ENCODE measurements at places on chromosomes 2 and 18.

DNA sequence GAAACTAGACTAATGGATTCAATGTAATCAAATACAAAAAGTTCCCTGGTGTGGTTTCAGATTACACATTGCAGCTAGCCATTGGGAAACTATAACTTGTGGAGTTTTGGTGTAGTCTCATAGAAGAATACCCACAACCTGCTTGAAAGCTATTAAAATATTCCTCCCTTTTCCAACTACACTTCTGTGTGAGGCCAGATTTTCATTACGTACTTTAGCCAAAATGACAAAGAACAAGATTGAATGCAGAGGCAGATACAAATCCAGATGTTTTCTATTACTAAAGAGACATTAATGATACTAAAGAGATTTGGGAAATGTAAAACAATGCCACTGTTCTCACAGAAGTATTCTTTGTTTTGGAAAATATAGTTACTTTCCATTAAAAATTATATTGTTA lies 128.7 kb upstream of the SLC35G4 start:
- no peak for DNase-seq

DNA sequence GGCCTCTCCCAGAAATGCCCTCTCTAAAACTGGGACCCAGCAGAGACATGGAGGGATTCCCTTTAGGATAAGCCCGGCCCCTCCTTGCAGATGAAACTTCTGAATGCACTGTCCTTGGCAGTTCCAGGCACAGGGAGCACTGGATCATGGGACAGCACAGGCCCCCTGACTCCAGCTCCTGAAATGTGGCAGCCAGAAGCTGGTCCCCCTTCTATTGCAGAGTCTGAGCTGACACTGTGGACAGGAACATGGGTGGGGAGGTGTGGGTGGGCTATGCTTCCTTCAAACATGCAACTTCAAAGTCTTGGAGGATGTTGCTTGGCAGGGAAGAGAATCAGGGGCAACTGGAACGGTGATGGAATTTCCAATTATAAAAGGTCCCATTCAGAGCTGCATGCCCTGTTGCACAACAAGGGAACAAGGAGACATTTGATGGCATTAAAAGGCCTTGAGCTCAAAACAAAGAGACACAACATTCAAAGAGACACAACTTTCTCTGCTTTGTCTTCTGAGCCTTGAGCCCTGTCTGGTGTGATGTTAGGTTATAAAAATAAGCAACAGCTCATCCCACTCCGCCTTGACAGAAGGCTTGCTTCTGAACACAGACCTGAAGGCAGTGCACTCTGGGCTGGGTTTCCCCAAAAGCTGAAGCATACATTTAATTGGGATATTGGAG lies 239.0 kb downstream of the OSR1 start:
- no peak for DNase-seq

GRCh38 chr2:217517402-217517801 lies 485.4 kb downstream of the TNS1 start:
- DNase-seq, result no peak

DNA sequence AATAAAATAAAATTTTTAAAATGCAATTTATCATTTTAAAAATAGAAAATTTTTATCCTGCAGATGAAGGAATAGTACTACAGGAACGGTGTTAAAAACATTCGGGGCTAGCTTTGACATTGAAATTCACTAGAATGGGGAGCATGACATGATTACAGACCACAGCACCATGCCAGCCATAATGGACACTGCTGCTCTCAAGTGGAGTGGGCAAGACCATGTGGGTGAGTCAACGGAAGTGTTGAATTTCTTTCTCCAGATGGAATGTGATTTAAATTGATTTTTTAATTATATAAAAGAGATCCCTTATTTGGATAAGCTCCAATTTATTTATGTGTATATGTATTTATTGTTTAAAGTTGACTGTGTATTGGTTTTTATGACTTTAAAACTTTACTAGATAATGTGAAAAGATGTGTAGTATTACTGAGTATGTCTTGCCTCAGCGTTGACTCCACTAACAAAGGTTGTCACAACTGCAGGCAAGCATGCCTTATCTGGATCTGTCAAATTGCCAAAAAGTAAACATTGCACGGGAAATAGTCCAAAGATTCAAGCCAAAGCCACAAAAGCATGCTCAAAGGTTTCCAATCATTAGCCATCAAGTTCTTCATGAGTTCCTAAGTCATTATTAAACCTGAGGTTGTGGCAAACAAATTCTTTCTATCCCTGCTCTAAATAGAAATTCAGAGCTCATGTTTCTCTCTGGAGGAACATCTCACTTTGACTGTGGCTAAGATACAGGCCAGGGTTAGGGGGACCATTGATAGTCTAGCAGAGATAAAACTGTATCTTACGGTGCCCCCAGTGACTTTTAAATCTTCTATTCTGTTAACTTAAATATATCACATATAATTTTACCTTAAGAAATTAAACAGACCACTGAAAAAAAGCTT lies 536.9 kb downstream of the TMX3 start:
- no peak for DNase-seq

DNA sequence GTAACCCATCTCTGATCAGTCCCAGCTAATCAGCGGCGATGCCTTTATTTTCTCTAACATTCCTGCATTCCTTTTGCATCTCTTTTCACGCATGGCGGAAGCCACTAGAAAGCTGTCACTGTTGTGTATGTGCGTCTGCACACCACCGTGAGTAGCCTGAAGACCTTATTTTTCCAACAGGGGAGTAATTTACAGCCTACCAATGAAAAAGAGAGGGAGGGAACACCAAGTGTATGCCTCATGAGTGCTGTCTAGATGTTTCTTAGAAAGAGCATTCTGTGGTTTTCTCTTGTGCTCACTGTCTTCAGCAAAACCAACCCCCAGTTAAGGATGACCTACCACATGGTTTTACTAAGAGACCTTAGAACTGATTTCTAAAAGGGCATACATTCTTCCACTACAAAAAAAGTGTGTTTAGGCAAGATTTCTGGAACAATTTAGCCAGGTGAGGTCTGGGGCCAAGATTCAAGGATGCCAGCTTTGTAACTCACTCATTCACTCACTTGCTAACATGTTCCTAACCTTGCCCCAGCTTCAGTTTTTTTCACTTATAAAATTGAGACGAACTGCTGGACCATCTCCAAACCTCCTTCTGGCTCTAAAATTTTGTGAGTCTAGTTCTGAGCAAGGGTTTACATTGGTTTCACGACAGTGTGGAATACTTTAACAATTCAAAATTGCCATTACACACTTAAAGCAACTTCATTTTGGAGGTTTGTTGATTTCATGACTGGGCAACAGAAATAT lies 51.4 kb downstream of the BCL2 start:
- no peak for DNase-seq

DNA sequence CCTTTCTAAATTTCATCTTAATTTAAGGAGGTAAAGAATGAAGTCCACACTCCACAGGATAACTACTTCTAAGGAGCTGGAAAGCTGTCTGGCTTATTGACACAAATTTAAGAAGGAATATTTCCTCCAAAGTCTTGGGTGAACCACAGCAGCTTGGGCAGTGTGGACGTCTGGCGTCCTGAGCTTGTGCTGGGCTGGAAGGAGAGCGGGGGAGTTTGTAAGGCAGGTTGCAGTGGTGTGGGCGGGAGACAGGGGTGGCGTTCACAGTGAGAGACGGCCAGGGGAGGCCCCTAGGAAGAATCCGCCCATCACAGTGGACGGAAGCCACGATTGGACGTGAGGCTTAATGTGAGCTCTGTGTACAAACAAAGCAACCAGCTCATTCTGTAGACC lies 25.7 kb downstream of the ADI1 start:
- DNase-seq, result no peak

DNA sequence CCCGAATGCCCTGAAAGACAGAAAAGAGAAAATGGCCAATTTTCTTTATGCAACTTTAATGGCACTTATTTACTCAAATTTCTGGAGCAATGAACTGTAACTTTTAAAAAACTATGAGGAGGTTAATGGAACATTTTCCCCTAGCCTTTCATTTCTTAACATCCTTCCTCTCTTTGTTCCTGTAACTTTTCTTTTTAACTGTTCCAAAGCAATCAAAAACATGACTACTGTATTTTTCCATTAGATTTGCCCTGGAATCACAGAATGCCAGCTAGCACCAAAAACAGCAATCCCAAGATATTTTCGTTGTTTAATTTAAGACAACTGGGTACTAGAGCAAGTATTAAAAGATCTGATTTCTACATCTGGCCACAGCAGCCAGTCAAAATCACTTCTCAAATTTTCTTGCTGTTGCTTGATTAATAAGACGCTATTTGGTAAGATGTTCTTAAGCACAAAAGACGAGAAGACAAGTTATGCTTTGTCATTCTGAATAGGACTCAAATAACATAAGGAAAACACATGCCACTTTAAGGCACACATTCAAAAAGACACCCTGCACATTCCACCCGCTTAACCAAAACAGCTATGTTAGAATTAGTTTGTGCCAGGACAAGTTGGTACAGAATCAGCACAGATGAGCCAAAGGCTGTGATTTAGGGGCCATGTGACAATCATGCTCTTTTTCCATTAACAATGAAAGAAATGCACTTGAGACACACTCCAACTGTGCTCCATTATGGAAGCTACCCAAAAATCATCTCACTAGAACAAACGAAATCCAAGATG lies 3.6 kb downstream of the STARD7 start:
- no peak for DNase-seq

GRCh38 chr2:143284087-143284675 lies 155.0 kb downstream of the ARHGAP15 start:
- DNase-seq, result peak; percentile 51

GRCh38 chr2:38113981-38114708 lies 38.2 kb upstream of the CYP1B1 start:
- no peak for DNase-seq
